ENCODE measurements at places on chromosomes 5 and 9.

DNA sequence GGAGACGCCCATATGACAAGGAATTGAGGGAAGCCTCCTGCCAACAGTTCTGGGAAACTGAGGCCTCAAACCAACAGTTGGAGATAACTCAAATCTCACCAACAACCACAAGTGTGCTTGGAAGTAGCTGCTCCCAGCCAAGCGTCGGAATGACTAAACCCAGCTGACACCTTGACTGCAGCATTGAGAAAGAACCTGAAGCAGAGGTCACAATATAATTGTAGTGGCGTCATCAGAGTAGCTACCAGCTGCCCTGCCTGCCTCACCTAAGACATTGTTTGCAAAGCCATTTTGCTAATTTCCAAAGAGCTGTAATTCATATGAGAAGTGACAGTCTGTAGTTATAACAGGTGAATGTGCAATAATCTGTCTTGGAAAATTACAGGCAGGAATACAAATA is 40.8 kb upstream of the ANKRD31 start:
- no peak for DNase-seq
- H3K36me3 ChIP-seq, result no peaks in the 10 kb centered on the region
- no peak overlapping the region for H3K27ac ChIP-seq

DNA sequence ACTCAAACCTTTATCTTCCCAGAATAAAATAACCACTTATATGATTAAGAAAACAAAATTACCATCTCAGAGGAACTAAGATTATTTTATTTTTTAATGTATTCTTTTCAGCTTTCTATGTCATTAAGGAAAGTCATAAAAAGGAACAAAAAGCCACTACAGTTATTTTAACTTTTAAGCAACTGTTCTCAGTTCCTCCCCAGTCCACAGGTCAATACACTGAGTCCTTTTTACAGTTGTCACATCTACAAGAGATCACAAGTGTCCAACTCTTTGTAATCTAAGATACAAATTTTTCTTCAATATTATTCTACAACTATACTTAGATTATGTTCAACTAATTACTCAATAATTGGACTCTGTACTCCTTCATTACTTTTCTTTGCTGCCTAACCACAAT is 782.8 kb upstream of the ACO1 start:
- H3K4me1 ChIP-seq, result no peaks in the 10 kb centered on the region
- no peak overlapping the region for H3K27ac ChIP-seq
- no peaks in the 10 kb centered on the region for H3K27me3 ChIP-seq
- no peak overlapping the region for H3K4me3 ChIP-seq
- H3K36me3 ChIP-seq, result no peaks in the 10 kb centered on the region

GRCh38 chr5:59193616-59194319 is 610.9 kb downstream of the RAB3C start:
- H3K27ac ChIP-seq, result no peak overlapping the region
- DNase-seq, result no peak
- H3K27me3 ChIP-seq, result no peaks in the 10 kb centered on the region
- no peak overlapping the region for H3K4me3 ChIP-seq

DNA sequence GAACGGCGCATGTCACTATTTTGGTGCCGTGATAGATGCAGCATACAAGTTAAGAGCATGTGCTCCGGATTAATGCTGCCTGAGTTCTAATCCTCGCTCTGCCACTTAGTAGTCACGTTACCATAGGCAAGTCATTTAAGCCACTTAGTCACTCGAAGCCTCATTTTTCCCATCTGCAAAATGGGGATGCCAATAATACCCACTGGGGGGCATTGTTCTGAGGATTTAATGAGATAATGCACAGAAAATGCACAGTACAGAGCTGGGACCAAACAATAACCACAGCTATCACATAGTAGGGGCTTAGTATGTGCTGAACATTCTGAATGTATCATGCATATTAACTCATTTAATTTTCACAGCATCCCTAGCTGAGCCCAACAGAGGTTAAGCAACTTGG is 9.1 kb downstream of the NIPAL4 start:
- peaks cover 12% of the 10 kb centered on the region for H3K4me1 ChIP-seq
- H3K4me3 ChIP-seq, result no peak overlapping the region
- H3K27me3 ChIP-seq, result no peaks in the 10 kb centered on the region
- no peaks in the 10 kb centered on the region for H3K36me3 ChIP-seq
- no peak overlapping the region for H3K27ac ChIP-seq

- peaks cover 50% of the 10 kb centered on the region for H3K4me1 ChIP-seq
- DNase-seq, result no peak
- no peaks in the 10 kb centered on the region for H3K27me3 ChIP-seq
- peak overlapping the region; percentile 63 for H3K4me3 ChIP-seq
- H3K36me3 ChIP-seq, result no peaks in the 10 kb centered on the region
Measured at GRCh38 chr9:137607141-137607857, 1.8 kb downstream of the ARRDC1 start.

DNA sequence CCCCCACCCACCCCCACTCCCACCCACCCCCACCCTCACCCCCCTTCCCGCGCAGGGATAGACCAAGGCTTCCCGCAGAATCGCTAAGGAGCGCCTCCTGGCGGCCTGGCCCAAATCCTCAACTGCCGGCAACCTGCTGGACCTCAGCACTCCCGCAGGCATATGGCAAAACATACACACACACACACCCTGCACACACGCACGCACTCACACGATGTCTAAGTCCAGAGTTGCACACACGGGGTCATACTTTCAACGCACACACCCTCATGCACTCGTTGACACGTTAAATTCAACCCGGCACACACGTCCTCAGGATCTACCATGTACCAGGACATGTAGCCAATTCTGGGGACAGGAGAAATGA is 1.7 kb downstream of the CPLX2 start:
- H3K27me3 ChIP-seq, result peaks cover 10% of the 10 kb centered on the region
- no peaks in the 10 kb centered on the region for H3K36me3 ChIP-seq
- peaks cover 14% of the 10 kb centered on the region for H3K4me1 ChIP-seq
- no peak overlapping the region for H3K4me3 ChIP-seq
- no peak overlapping the region for H3K27ac ChIP-seq

DNA sequence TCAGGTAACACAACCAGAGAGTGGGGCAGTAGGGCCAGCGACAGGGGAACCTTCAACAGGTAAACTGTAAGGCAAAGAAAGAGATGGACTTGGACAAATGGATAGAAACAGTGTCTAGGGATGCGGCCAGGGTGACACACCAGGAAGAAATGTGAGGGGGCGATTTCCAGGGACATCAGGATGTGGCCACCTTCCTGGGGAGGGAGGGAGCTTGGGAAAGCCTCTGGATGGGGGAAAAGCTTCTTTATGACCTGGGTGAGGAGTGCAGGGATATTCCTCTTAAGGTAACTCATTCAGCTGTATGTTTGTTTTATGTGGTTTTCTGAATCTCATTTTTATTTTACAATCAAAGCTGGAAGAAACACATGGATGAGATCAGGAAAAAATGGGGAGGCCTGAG is 11.9 kb upstream of the NXNL2 start:
- no peak overlapping the region for H3K4me3 ChIP-seq
- peaks cover 4% of the 10 kb centered on the region for H3K4me1 ChIP-seq
- H3K27ac ChIP-seq, result no peak overlapping the region
- H3K27me3 ChIP-seq, result no peaks in the 10 kb centered on the region
- no peak for DNase-seq
- H3K36me3 ChIP-seq, result no peaks in the 10 kb centered on the region

DNA sequence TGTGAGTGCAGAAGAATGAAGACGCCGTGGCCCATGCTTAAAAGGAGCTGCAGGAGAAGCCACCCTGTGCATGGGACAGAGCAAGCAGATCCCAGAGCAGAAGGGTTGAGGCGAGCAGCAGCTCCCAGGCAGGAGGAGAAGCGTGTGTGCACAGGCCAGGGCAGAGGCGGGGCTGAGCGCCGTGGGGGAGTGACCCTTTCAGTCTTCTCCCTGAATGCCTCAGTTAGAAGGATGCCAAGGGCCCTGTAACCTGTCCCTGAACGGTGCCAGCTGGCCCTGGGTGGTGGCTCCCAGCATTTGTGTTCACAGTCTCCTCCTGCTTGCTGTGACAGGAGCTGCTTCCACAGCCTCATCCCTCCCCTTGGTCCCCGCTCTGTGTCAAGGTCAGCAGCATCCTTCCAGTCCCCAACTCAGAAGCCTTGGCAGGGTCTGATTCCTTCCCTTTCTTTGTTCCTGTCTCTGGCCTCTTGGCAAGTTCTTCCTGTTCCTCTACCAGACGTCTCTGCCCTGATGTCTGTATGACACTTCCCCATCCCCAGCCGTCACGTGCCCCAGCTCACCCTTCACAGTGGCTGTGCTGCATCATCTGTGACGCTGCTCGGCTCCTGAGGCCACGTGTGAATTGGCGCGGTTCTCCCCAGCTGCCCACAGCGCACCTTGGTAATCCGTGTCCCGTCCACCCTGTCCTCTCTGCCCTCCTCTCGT is 5.2 kb downstream of the EXOC3 start:
- H3K27me3 ChIP-seq, result no peaks in the 10 kb centered on the region
- no peak overlapping the region for H3K4me3 ChIP-seq
- H3K27ac ChIP-seq, result no peak overlapping the region
- H3K36me3 ChIP-seq, result peaks cover 59% of the 10 kb centered on the region
- H3K4me1 ChIP-seq, result peaks cover 20% of the 10 kb centered on the region
- DNase-seq, result no peak

DNA sequence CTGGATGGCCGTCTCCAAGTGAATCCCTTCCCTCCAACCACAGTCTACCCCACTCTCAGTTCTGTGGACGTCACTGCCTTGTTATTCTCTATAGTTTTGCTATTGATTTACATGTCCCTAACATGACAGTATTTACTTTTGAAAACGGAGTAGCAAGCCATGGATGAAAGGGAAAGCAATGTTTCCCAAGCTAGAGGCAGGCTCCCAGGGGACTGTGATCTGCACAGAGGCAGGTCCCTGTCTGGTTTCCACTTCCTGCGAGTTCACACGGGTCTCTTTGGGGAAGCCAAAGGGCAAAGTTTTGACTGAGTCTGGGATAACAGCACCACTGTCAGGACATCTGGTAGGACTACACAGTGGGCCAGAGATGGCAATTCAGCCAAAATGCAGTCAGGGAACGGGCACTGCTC is 12.7 kb downstream of the C9orf153 start:
- DNase-seq, result no peak
- no peaks in the 10 kb centered on the region for H3K4me1 ChIP-seq
- H3K4me3 ChIP-seq, result no peak overlapping the region
- no peak overlapping the region for H3K27ac ChIP-seq
- H3K36me3 ChIP-seq, result no peaks in the 10 kb centered on the region

DNA sequence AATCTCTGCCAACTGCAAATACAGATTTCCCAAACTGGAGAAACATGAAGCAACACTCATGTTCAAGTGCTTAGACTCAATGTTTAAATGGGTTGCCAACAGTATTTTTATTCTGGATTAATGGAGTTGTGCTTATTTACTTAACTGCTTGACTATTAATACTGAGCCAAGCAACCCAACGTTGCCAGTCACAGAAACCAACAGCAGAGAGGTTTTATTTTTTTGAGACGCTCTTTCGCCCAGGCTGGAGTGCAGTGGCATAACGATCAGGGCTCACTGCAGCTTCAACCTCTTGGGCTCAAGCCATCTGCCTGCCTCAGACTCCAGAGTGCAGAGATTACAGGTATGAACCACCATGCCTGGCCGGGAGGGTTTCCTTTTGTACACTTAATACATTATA is 8.5 kb upstream of the TMEM268 start:
- no peak overlapping the region for H3K4me3 ChIP-seq
- no peaks in the 10 kb centered on the region for H3K36me3 ChIP-seq
- no peak overlapping the region for H3K27ac ChIP-seq

GRCh38 chr9:86828631-86829030 is 118.7 kb downstream of the GAS1 start:
- H3K4me3 ChIP-seq, result no peak overlapping the region
- no peaks in the 10 kb centered on the region for H3K27me3 ChIP-seq
- H3K27ac ChIP-seq, result no peak overlapping the region
- H3K36me3 ChIP-seq, result no peaks in the 10 kb centered on the region
- no peaks in the 10 kb centered on the region for H3K4me1 ChIP-seq

GRCh38 chr5:67827541-67827940 is 388.0 kb upstream of the PIK3R1 start:
- H3K4me1 ChIP-seq, result no peaks in the 10 kb centered on the region
- H3K27me3 ChIP-seq, result no peaks in the 10 kb centered on the region
- H3K27ac ChIP-seq, result no peak overlapping the region
- H3K36me3 ChIP-seq, result no peaks in the 10 kb centered on the region

DNA sequence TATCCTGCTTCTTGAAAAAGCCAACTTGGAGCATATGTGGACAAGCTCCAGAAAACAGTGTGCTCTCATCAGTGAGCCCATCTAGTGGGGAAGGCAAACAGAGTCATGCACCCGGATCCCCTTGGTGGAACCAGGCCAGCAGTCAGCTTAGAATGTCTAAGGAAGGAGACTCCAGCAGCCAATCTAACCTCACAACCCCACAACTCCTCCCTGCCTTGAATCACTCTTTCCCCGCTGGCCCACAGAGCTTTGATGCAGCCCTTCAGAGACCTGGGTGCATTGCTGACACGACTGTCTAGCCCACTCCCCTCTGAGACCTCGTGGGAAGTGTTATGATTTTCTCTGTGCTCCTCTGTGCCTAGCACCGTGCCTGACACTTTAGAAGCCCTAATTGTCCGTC is 623.7 kb downstream of the BNC2 start:
- H3K36me3 ChIP-seq, result no peaks in the 10 kb centered on the region
- peaks cover 16% of the 10 kb centered on the region for H3K4me1 ChIP-seq
- no peak overlapping the region for H3K4me3 ChIP-seq
- no peaks in the 10 kb centered on the region for H3K27me3 ChIP-seq
- H3K27ac ChIP-seq, result no peak overlapping the region

GRCh38 chr5:73532195-73532594 is 33.2 kb downstream of the ANKRA2 start:
- H3K4me1 ChIP-seq, result no peaks in the 10 kb centered on the region
- no peaks in the 10 kb centered on the region for H3K36me3 ChIP-seq
- H3K4me3 ChIP-seq, result no peak overlapping the region
- no peak overlapping the region for H3K27ac ChIP-seq
- H3K27me3 ChIP-seq, result no peaks in the 10 kb centered on the region

DNA sequence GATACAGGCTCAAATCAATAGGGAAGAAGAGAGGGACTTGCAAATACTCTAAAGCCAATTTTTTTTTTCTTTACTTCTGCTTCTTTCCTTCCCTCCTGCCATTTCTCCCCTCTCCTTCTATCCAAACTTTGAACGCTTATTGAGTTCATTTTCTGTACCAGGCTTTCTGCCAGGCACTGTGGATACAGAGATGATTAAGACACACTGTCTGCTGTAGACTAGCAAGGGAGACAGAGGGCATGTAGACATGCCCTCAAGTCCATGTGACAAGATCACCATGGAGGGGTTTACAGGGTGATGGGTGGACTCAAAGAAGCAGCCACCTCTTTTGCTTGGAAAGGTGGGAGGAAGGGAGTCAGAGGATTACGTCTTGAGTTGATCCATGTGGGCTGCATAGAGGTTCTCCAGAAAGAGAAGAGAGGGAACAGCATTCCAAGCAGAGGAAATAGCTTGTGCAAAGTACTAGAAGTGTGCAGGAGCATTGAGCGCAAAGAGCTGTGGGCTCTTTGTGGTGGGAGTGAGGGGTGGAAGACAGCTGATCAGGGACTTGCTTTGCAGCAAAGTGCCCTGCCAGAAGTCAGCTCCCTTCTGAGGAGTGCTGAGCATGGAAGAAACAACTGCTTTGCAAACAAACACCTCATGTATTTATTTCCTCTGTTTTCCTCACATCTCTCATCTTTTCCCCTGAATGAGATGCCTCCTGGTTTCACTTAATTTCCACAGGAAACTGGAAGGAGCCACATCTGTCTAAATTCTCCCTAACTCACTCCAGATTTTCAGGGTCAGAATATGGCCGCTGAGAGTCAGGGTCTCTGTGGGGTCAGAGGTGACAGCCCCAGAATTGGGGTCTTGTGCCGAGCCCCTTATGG is 64.4 kb upstream of the COL15A1 start:
- no peak overlapping the region for H3K4me3 ChIP-seq
- H3K36me3 ChIP-seq, result no peaks in the 10 kb centered on the region
- peak overlapping the region; percentile 50 for H3K27ac ChIP-seq
- H3K27me3 ChIP-seq, result no peaks in the 10 kb centered on the region
- peaks cover 38% of the 10 kb centered on the region for H3K4me1 ChIP-seq

- no peak overlapping the region for H3K4me3 ChIP-seq
- no peak overlapping the region for H3K27ac ChIP-seq
- no peaks in the 10 kb centered on the region for H3K4me1 ChIP-seq
- no peaks in the 10 kb centered on the region for H3K36me3 ChIP-seq
- no peaks in the 10 kb centered on the region for H3K27me3 ChIP-seq
Measured at GRCh38 chr5:152542741-152543140, 137.7 kb upstream of the NMUR2 start.

Data from vagina (tissue), 2 donors.